Esophagus squamous epithelium (tissue), 5 donors: ENCODE measurements at places on chromosomes 12 and 14.

DNA sequence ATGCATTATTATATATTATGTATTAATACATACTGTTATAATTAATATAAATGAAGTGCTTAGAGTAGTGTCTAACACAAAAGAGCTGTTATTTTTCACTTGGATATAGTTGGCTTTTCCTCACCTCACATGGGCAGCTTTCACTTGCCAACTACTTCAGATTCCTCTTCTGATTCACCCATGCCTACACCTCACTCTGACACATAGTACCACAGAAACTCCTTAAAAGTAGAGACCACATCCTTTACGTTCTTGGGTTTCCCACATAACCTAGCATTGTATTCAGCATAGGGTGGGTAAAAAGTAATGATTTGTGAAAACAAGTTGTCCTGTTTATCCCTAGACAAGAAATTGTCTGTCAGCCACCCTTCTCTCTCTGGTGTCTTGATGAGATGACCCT, 61.0 kb downstream of the DIO2 start:
- DNase-seq: no peak

DNA sequence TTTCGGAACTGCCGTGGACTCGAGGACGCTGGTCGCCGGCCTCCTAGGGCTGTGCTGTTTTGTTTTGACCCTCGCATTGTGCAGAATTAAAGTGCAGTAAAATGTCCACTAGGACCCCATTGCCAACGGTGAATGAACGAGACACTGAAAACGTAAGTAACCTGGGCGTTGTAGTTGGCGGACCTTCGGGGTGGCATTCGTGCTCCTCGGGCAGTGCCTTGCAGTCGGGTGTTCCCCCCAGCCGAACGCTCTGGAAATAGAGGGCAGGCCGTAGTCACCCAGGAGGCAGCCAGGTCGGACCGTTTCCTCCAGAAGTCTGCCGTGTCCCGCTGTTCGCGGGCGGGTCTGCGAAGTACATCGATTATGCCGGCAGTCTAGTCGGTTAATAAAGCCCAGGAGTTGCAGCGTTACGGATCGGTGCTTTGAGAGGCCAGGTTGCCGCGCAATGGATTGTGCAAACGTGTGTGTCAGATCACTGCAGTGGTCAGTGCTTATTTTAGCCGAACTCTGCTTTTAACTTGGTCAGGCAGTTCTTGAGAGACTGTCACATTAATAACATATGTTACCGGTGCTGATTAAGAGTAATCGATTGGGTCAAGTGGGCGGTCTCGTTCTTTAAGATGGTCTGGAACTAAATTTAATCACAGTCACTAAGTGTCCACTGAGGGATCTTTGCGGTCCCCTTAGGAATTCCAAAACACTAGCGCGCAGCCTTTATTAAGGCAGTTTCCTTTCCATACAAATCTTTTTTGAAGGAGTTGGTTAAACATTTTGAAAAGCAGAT, 906 bp downstream of the MARK3 start:
- no peak for DNase-seq

- DNase-seq: no peak
These were observed 88.5 kb upstream of the RIN3 start for GRCh38 chr14:92425101-92425500.

GRCh38 chr12:30136696-30137095, 353.0 kb upstream of the TMTC1 start:
- DNase-seq: no peak

DNA sequence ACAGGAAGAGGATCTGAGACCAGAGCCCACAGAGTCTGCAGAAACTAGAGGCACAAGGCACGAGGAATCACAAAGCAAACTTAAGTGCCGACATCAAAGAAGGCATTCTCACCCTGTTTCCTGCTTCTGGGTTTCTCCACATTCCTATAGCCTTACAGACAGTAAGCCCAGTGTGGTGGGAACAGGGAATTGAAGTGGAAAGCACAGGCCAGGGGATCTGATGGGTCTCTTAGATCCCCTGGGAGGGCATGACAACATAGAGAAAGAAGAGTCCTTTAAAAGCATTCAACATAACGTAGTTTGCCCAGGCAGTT, 75.6 kb upstream of the FRMD6 start:
- DNase-seq: no peak

GRCh38 chr12:3554371-3555115, 63.5 kb downstream of the PRMT8 start:
- no peak for DNase-seq

- DNase-seq: no peak
These were observed 515.3 kb downstream of the SLC6A15 start for GRCh38 chr12:84397263-84397662.

DNA sequence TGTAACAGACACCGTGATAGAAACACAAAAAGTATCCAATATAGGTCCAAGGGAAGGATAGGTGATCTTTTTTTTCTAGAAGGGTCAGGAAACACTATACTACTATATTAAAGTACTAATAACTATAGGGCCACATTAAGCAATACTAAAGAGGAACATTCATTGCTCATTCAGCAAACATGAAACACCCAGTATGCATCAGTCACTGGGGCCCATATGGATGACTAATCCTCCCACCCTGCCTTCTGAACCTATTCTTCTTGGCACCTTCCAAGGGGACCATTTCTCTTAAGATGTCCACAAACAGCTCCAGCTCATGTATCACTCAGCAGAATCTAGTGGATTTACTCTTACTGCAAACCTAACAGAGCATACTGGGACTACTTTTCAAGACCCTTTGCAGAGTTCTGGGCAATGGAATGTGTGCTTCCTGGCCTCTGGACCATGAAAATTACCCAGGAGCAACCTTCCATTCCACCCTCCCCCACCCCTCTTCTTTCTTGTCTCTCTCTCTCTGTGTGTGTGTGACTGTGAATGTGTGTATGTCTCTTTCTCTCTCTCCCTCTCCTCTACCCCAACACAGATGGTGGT, 187.9 kb downstream of the EPS8 start:
- DNase-seq: no peak
